ENCODE measurements at places on chromosomes 12 and 14.

GRCh38 chr12:132286912-132287311 is 42.5 kb downstream of the GALNT9 start:
- DNase-seq: peak; percentile 89

DNA sequence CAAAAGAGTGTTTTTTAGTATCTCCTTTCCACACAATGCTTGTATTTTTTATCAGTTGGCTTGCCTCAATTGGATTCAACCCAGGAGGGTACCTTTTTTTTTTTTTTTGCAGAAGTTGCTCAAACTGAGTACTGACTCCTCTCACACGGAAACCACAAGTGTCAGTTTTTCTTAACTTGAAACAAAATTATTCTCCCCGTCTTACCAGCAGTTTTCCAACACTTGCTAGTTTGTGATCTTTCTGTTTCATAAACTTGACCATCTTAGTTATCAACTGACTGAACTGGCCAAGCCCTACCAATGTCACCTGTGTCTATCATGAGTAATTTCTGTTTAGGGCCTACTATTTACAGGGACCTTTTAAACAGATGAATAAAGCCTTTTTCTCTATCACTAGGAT is 34.1 kb upstream of the ITPR2 start:
- DNase-seq: no peak

- DNase-seq: no peak
Measured at GRCh38 chr12:27515671-27516070, 8.3 kb upstream of the PPFIBP1 start.

GRCh38 chr14:61229981-61230380 is 51.2 kb downstream of the TMEM30B start:
- no peak for DNase-seq

DNA sequence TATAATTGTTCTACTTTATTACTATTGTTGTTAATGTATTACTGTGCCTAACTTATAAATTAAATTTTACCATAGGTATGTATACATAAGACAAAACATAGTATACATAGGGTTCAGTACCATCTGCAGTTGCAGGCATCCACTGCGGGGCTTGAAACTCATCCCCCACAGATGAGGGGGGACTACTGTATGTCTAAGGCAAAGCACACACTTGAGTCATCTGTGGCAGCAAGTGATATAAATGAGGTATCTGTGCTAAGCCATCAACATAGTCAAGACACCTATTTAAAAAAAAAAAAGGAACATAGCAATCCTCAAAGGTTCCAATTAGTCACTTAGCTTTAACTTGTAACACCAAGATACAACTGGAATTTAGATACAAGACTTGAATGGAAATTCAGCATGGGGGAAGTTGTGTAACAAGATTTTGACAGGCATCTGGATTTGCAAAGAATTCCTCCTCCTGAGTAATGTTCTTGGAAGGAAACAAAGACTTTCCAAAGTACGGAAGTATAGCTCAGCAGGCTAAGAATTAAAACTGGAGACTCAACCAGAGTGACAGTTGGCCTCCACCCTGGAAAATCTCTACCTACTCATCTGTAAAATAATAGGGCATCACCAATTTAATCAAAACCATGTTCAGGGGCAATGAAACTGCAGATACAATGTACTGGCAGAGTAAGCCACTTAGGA is 14.9 kb downstream of the DCAF5 start:
- no peak for DNase-seq

DNA sequence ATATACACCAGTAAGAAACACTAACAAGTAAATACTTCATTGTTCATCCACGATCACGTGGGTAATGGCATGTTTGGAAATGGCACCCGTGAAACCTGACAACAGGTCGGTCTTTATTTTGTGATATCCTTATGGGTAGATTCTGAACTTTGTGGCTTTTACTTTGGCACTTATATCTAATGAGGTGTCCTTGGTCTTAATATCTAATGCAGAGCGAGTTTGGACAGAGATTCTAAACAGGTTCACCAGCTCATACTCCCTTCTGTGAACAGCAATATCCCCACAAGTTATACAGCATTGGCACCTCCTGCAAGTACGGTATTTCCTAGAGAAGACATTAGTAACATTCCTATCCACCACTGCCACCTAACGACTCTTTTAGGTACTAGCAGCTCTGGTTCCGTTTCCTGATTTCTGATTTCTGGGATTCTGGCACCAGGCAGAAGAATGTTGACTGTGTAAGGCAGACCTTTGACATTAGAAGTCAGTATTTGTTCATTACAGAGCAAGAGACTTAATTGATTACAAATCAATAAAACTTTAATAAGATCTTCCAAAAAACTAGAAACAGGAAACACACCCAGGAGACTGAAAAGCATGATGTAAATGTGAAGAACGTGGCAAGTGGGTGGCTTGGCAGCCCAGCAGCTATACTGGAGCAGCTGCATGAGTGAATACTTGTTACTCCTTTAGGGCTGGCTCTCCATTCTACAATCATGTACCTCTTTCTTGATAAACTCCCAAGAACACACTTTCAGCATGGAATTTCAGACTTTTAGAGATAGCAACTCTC is 2.5 kb downstream of the ANG start:
- DNase-seq: no peak

DNA sequence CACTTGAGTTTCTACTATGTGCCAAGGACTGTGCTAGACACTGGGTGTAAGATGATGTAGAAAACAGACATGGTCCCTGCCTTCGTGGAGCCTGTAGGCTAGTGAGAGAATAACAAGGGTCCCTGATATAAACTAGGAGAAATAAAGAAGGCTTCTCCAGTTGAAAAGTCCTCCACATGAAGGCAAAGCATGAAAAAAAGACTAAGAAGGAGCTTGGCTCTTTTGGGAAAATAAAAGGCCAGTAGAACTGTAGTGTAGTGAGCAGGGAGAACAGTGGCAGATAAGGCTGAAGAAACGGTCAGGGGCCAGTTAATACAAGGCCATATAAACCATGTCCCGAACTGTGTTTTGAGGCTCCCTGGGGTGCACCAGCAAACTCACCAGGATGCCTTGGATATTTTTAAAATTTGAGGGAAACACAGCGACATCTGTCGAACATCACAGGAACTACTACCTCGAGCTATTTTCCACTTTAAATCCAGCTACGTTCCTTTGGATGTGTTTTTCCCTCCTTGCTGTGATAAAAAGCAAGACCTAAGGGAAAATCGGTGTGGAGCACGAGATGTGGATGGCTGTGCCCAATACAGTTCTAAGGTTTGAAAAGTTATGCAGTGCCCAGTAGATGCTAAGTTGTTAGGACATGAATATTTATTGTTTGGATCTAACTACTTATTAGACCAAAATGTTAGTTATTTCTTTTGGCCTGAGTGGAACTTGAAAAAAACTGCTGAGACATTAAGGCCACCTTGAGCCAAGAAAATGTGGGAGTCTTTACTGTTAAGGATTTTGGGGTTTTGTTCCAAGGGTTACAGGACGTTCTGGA is 8.5 kb upstream of the CFL2 start:
- DNase-seq: peak; percentile 61

DNA sequence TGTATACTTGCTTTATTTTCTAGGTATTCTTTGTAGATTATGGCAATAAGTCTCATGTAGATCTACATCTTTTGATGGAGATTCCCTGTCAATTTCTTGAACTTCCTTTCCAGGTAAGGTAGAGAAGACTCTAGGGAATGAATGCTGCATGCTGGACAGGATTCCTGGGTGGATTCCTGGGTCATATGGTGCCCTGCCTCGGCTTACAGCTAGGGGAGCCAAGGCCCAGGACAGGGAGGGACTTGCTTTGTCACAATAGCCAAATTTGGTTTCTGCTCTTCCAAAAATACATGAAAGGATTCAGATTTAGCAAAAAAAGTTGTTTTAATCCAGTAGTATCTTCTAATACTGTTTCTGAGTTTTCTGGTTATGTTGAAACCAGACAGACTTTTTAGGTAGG is 59.5 kb upstream of the ASPG start:
- DNase-seq: no peak

- no peak for DNase-seq
Measured at GRCh38 chr14:81723956-81724355, 190.3 kb upstream of the SEL1L start.

DNA sequence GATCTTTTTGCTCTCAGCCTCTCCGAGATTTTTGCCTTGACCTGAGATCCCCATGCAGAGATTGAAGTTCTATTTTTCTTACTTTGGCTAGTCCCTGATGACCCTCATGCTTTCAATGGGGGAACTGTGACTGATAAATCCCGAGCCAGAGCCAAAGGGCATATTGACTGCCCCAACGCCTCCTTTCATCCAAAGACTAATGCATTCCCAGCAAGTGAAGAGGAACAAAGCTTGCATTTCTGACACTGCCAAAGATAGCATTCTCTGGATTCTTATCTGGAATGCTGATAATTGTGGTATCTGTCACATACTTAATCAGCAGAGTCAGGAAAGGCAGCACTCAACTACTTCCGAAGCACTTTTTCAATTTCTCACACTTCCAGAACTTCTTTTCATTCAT is 152.3 kb upstream of the EGLN3 start:
- DNase-seq: no peak

DNA sequence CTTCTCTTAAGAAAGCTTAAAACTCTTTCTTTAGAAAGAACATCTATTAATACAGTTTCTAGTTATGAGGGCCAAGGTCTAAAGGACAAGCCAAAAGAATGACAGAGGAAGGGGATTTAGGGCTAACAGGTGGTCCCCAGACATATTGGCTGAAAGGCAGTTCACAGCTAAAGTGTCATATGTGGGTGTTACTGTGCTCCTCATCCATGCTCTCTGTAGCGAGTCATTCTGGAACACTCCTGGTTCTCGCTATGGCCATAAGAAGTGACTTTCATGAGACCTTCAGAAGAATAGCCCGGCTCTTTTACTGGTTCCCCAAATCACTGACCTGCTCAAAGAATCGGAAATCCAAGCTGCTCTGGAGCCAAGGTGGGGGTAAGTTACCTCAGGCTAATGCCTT is 55.0 kb downstream of the TBK1 start:
- DNase-seq: no peak

GRCh38 chr14:61456720-61457119 is 135.3 kb downstream of the PRKCH start:
- DNase-seq: no peak

GRCh38 chr12:45986641-45987339 is 3.6 kb downstream of the SCAF11 start:
- DNase-seq: no peak

- DNase-seq: peak; percentile 29
Measured at GRCh38 chr12:106342397-106343213, 14.9 kb upstream of the POLR3B start.

DNA sequence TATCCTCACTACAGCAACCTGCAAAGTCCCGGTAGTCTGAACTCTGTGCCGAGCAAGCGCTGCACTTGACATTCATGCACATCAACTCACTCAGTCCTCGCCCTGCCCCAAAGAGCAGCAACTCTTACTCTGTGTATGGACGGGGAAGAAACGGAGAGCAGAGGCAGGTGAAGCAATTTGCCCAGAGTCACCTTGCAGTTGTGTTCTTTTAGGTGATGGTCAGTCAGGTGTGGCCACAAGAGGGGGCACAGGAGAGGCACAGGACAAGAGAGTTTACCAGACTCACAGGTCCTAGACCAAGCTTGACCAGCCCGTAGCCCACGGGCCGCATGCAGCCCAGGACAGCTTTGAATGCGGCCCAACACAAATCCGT is 39.1 kb downstream of the TSPAN11 start:
- no peak for DNase-seq

DNA sequence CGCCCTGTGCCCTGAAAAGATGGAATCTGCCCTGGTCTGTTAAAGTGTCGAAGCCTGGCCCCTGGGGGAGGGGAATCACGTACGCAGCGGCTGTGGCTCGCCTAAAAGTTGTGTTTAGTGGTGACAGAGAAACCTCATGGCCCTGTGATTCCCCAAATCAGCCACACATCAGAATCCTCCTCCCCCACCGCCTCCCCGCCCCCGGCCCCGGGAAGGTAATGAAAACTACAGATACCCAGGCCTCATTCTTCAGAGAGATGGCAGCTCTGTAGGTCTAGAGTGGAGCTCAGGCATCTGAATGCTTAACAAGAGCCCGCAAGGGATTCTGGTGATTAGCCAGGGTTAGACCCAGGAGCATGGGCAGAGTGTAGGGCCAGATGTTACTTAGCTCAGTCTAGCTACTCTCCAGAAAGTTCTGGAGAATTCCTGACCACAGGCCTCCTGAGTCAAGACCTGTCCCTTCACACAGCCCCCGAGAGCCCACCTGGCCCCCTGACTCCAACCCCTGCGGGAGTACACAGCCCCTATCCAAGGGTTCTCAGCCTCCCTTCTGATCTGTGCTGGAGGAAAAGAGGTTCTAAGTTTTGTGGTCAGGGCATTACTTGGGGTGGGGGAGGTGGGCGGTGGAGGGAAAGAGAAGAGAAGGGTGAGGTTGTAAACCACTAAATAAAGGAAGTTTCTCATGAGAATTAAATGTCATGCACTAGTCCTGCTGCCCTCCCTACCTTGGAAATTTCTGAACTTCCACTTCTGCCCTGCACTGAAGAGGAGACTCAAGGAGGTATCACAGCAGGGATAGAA is 114.8 kb downstream of the PLXNC1 start:
- DNase-seq: no peak

DNA sequence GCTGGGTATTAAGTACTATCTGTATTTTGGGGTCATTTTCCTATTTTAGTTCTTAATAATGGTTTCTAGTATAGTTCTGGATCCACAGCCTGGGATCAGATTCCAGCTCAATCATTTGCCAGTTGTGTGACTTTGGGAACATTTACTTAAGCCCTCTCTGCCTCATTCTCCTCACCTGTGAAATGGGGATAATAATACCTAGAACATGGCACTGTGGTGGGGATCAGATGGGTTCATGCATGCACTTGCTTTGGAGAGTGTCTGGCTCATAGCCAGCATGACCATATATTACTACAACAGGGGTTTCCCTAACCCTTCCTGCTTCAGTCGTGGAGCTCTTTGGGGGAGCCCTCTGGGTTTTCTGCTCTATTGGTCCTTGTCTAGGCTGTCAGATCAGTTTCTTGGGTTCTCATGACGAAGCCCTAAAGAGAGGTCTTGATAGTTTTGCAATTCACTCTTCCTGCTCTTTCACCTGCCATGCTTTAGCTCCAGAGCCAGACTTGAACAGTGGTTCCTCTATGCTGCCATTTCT is 34.1 kb upstream of the SMOC1 start:
- DNase-seq: no peak

DNA sequence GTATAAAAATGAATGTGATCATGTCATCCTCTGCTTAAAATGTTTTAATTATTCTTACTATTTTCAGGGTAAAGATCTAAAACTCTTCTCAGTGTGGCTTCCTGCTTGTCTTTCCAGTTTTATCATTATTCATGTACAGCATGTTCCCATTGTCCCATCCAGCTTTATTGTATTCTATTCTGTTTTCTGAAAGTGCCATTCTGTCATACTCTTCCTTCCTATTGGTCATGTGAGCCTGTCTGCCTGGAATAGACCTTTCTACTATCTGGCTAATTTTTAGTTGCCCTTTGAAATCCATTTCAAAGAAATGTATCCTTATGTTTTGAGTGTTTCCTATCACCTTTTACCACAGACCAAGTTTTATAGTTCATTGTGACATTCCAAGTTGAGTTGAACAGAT is 34.9 kb downstream of the PALS1 start:
- no peak for DNase-seq

Data from H54 (cell line).